BJ (cell line): ENCODE measurements at places on chromosomes 3 and 15.

DNA sequence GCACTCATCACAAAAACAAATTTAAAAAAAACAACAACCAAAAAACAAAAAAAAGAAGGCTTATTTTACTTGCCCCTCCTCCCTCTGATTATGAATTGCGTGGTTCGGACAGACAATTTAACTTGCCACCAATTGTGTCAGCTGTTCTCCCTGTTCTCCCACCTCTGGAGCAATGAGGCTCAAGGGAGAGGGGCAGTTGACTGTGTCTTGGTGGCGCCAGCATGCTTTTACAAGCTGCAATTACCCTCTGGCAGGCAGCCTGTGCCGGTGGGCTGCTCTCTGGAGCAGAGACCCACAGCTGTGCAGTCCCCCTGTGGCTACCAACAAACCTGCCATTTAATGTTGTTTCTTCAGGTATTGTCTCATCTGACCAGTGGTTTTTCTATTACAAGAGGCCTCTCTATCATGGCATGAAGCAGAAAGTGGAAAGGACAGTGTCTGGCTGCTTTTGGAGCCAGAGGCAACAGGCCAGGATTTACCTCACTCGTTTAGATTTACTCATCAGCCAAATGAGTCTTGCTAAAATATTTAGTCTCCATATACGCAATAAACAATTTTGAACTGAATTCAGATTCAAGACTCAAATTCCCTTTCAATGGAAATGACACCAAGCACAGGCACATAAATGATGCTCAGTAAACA is 192.0 kb upstream of the TPRG1 start:
- no peak for DNase-seq

- DNase-seq = no peak
Observed at GRCh38 chr3:50320853-50321335, 1.7 kb downstream of the HYAL2 start.

DNA sequence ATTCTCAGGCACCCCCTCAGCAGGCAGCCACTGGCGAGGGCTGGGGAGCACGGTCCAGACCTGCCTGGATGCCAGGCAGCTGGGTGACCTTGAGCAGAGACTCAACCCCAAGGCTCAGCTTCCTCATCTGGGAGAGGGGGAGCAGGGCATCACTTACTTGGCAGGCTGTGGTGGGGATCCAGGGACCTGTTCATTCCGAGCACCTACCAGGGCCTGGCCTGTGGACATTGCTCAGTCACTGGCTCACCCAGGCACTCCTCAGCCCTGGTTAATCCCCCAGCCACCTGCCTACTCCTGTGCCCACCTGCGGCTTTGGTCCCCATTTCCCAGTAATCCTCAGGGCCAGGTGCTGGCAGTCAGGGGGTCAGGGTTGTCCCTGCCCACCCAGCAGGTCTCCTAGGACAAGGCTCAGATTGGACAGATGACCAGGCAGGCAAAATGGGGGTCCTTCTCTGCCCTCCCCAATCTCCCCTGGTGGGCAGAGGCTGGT is 9.3 kb upstream of the RPL29 start:
- DNase-seq = no peak

DNA sequence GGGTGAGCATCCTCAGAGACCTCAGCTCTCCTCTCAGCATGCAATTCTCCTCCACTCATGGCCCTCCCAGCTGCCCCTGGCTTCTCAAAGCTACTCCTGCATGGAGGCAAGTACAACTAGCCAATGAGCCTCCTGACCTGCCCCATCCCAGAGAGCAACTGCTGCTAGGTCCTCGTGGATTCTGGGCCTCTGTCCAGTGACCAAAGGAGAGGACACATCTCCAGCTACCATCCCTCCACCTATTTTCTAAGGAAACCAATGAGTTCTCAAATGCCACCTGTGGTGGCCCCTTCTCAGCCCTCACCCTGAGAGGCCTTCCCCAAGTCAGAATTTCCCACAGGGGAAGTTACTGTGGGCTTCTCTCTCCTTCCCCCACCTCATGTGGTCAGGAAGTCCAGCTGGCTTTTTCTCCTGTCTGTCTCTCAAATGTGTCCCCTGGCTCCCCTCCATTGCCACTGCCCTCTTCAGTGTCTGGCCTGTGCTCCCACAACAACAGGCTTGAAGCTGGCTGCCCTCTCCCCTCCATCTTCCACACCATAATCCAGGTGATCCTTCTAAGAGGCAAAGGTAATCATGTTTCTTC is 43.0 kb downstream of the LIPC start:
- DNase-seq = no peak

DNA sequence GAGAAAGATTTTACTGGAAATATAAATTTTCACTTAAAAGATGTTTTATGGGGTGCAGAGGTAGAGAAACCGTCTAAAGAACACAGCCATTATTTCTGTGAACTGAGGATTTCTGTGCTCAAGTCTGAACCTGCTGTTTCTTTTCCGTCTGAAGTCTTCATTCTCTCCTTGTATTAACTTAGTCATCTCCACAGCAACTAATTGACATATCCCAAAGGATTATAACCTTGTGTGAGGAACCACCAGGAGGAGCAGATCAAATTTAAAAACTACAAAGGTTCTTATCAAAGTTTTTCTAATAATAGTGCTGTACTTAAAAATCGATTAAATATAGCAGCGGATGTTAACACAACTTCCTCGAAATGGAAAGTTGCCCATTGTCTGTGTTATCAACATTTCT is 31.1 kb upstream of the ICE2 start:
- no peak for DNase-seq

DNA sequence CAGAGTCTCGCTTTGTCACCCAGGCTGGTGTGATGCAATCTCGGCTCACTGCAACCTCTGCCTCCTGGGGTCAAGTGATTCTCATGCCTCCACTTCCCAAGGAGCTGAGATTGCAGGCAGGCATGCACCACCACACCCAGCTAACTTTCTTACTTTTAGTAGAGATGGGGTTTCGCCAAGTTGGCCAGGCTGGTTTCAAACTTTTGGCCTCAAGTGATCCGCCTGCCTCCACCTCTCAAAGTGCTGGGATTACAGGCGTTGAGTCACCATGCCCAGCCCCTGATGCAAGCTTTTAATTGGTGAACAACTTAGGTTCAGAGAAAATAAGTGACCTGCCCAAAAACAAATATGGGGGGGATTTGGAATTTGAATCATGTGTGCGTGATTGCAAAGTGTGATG is 246.2 kb downstream of the LRTM1 start:
- DNase-seq = no peak

- no peak for DNase-seq
Observed at GRCh38 chr3:49534581-49535441, 19.5 kb upstream of the BSN start.

DNA sequence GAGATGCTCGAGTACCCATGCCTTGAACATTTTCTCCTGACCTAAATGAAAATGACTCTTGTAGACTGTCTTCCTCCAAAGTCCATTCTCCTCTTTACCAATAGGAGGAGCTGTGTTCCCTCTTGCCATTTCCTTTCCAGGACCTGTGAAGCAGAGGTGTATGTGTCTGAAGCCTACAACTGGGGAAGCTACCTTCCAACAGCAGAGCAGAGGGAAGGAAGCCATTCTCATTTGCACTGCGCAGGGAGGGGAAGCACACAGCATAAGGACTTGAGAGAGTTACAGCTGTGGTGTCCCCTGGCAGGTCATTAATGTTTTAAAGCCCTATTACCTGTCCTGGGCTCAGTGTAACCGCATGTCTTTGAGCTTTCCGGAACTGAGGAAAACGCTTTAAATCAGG is 38.7 kb downstream of the HSPBAP1 start:
- DNase-seq = no peak
